ENCODE measurements at places on chromosomes 12 and 14. TPM values are rescaled to one million over a fixed set of nuclear protein-coding genes. Genes with fewer than 3 reads are reported as not detected.

LIN7A gene
- not detected for total RNA-seq

HOXC4 gene
- 22.7 TPM for total RNA-seq

C14orf132 gene
- 23.0 TPM for total RNA-seq

MYH6 gene
- total RNA-seq: not detected

CEBPE gene
- total RNA-seq: not detected

RPL10L gene
- not detected for total RNA-seq

ADCY4 gene
- total RNA-seq: 0.21 TPM

ULK1 gene
- 72.1 TPM for total RNA-seq

C3AR1 gene
- total RNA-seq: not detected

RBP5 gene
- not detected for total RNA-seq

MSI1 gene
- total RNA-seq: 4.1 TPM

GPR135 gene
- 3.1 TPM for total RNA-seq

SMCO2 gene
- total RNA-seq: 0.36 TPM

TECPR2 gene
- 15.5 TPM for total RNA-seq

CLEC7A gene
- not detected for total RNA-seq

MMP17 gene
- total RNA-seq: 30.0 TPM

PCED1B gene
- total RNA-seq: 0.82 TPM

GALNT16 gene
- 0.72 TPM for total RNA-seq

GYS2 gene
- not detected for total RNA-seq

KRT75 gene
- total RNA-seq: 0.15 TPM

ADCY6 gene
- total RNA-seq: 24.1 TPM

IAPP gene
- not detected for total RNA-seq

NR1H4 gene
- total RNA-seq: not detected

RPL6 gene
- 969 TPM for total RNA-seq

IL26 gene
- not detected for total RNA-seq

LRRC43 gene
- total RNA-seq: 1.5 TPM

ZDHHC22 gene
- 0.46 TPM for total RNA-seq

TNFAIP2 gene
- total RNA-seq: 491 TPM

GPR65 gene
- not detected for total RNA-seq

DPPA3 gene
- not detected for total RNA-seq

EMP1 gene
- total RNA-seq: 18.6 TPM

NPAS3 gene
- total RNA-seq: 0.23 TPM

PELI2 gene
- total RNA-seq: 0.28 TPM

RAB2B gene
- 17.0 TPM for total RNA-seq

RNASE2 gene
- not detected for total RNA-seq

Data from Panc1 (cell line).